Fibroblast of villous mesenchyme (primary cell): ENCODE measurements at places on chromosomes 1 and 21.

GRCh38 chr1:184153731-184154130 lies 102.2 kb downstream of the TSEN15 start:
- DNase-seq: no peak

- no peak for DNase-seq
These were observed 81.9 kb upstream of the GALNT2 start for GRCh38 chr1:229984992-229985612.

- DNase-seq: peak; percentile 85
These were observed 101.6 kb downstream of the ZMYM4 start for GRCh38 chr1:35369922-35370671.

- peak; percentile 49 for DNase-seq
These were observed 13.0 kb downstream of the WNT9A start for GRCh38 chr1:227934476-227935313.

- DNase-seq: no peak
These were observed 8.3 kb upstream of the LRP8 start for GRCh38 chr1:53336146-53336545.

DNA sequence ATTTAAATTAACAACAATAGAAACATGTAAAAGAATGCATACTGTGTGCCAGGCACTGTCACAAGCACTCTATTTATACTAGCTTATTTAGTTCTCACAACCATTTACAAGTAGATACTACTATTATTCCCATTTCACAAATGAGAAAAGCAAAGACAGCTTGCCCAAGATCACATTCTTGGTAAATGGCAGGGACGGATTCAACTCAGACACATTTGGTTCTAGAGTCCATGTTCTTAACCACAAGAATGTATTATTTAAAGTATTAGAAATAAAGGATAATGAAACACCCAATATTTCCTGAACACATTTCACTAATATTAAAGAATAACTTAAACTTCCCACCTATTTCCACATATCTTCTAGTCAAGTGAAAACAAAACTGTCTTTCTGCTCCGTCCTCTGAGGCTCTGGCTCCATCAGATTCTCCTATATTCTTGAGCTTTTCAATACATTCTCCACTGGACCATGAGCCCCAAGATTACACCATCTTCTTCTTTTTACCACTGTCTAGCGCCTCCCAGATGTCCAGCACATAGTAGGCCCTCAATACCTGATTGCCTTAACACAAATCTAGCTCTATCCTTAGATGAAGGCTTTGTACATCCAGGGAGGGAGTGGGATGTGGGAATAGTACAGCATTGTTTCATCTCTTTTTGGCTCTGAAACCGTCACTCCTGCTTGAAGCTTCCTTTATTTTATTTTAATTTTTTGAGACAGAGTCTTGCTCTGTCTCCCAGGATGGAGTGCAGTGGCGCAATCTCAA lies 29.3 kb downstream of the SOD1 start:
- no peak for DNase-seq

DNA sequence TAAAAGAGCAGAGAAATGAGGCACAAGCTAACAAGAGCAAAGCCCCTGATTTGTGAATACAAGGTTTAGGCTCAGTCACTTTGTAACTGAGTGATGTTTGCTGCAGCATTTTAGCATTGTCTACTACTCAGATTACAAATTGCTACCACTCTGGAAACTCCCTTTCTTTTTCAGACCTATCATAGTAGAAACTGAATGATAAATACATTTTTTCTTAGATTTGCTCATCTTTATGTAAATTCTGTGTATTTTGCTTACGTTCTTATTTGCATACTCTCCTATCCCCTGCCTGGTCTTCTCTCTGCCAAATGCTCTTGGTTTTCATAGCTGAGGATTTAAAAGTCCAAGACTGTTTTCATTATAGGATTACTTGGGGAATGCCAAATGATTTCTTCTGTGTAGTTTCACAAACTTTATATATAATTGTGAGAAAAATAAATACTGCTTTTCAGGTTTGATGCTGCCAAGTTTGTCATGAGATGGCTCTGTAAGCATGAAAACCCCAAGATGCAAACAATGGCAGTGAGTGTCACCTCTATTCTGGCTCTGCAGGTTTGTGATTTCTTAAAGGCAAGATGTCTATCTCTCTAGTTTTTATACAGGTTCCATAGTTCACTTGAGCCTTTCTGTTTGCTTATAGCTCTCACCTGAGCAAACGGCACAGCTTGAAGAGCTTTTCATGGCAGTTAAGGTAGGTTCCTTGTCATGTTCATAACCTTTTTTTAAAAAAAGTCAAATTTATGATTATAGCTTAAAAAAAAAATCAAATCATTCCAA lies 24.7 kb downstream of the ZYG11A start:
- DNase-seq: peak; percentile 4

GRCh38 chr1:234458352-234459017 lies 20.5 kb downstream of the TARBP1 start:
- DNase-seq: peak; percentile 33

DNA sequence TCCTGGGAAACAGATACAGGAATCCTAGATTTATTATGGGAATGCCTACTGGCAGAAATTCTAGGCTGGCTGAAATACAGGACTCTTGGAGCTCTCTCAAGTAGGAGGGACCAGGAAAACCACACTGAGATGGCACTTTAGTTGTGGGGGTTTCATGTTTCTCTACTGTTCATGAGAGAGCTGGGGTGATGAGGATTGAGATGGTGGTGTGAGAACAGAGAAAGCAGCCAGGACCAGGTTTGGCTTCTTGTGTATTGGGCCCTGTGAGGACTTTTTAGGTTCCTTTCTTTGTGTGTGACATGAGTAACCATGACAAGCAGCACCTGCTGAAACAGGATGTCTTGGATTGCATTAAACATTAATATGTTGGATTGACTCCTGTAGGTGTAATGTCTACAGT lies 4.9 kb downstream of the ARID1A start:
- DNase-seq: no peak

GRCh38 chr1:231757101-231757404 lies 130.5 kb downstream of the DISC1 start:
- DNase-seq: no peak

DNA sequence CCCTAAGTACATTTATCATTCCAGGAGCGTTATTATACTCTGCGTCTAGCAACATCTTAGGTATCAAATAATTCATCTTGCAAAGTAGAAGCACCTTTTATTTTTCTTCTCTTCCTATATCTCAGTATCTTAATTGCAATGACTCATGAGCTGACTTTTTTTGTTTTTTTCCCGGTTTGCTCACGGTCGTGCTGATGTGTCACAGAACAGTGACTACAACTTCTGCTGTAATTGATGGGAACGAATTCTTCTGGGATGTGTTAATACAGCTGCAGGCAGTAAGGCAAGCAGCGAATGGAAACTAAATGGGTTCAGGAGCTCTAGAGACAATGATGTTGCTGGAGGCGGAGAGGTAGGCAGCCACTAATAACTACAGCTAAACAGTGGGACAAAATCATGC lies 89.8 kb upstream of the TMPRSS15 start:
- no peak for DNase-seq

DNA sequence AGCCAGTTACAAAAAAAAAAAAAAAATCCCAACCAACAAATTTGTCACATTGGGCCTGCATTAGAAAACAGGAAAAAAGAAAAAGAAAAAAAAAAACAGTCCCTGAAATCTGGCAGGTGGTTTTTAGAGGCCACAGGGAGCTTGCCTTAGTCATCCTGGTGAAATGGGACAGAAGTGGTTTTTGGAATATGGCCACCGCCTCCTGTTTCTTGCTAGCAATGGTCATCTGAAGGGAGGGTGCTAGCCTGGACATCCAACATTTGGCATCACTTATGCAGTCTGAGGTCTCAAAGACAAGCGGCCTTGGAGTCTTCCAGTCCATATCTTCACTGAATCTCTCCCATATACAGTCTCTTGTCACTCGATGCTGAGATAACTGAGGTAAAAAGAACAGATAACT lies 20.1 kb upstream of the NKAIN1 start:
- DNase-seq: no peak

- DNase-seq: peak; percentile 19
These were observed 15.8 kb downstream of the SNX7 start for GRCh38 chr1:98677288-98677687.

DNA sequence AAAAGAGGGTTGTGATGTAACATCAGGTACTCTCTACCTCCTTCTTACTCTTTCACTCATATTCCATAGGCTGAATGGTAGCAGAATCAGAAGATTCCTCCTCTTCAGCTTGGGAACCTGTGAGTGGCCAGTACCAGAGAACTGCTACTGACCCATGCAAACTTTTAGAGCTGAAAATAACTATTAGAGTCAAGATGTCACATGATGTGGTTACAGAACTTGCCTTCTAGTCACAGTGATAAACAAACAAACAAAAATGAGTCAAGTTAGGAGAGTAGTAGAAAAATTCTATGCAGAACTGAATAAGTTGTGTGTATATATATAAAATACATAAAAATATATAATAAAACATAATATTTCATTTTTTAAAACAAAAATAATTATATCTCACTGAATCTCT lies 47.6 kb upstream of the RGS1 start:
- no peak for DNase-seq

DNA sequence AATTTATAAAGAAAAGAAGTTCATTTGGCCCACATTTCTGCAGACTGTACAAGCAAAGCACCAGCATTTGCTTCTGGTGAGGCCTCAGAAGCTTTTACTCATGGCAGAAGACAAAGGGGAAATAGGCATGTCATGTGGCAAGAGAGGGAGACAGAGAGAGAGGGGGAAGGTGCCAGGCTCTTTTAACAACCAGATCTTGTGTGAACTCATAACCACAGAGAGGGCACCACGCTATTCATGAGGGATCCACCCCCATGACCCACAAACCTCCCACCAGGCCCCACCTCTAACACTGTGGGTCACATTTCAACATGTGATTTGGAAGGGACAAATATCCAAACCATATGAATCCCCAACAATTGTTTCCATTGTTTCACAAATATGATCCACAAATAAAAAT lies 467.9 kb downstream of the SIPA1L2 start:
- no peak for DNase-seq

DNA sequence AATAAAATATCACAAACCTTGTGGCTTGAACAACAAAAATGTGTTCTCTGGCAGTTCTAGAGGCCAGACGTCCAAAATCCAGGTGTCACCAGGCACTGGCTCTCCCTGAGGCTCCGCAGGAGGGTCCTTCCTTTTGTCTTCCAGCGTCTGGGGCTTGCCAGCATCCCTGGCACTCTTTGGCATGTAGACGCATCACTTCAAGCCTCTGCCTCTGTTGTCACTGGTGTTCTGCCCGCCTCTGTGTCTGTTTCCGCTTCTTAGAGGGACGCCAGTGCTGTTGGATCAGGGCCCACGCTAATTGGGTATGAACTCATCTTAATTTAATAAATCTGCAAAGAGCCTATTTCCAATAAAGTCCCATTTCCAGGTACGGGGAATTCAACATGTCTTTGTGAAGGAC lies 273.7 kb upstream of the C1orf174 start:
- no peak for DNase-seq

- no peak for DNase-seq
These were observed 247.9 kb downstream of the ADGRL2 start for GRCh38 chr1:82048596-82048995.

DNA sequence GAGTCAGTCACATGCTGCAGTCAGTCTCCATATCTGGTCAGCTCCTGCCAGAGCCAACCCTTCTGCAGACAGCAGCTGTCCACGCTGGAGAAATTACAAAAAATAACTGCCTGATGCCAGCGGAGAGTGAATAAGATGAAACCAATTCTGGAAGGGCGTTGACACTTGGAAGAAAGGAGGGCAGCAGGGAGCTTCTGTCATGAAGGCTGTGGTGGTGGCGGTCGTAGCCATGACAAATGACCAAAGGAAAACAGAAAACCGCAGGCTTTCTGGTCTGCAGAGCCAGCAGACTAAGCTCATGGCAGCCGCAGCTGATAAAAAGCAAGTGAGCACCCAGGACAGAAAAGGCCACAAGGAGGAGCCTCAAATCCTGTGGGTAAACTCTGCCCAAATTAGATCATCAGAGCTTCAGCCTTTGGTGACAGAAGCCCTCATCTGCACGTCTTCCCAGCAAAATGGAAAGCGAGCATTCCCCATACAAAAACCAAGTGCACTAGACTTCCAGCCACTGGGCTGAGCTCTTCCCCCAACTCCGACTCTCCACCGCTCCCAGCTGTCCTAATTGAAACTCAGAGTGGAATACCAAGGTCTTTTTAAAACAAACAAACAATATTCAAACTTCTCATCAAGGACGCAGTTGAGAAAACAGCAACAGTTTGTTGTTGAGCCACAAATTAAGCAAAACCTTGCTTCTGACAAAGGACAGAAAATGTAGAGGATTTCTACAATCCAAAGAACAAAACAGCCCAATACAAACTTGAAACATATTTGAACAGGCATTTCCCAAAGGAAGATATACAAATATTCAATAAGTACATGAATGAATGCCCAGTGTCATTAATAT lies 28.7 kb downstream of the RSPH1 start:
- DNase-seq: peak; percentile 39

DNA sequence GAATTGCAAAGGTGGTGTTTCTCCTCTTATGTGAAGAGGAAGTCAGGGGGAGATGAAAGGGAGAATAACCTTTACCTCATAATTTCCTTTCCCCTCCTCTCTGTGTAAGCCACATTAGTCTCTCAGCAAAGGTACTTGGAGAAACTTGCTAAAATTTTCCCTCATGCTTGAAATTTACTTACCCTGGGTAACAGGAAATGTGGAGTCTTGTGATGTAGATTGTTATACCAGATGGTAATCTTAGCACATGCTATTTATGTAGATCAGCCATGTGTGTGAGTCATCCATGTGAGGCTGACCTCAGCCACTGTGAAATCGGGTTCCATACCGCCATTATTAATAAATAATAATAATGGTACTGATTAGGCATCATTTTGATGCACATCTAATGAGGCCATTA lies 128.4 kb downstream of the TGFB2 start:
- DNase-seq: peak; percentile 77

- peak; percentile 33 for DNase-seq
These were observed 69.9 kb upstream of the COG2 start for GRCh38 chr1:230572121-230573105.

DNA sequence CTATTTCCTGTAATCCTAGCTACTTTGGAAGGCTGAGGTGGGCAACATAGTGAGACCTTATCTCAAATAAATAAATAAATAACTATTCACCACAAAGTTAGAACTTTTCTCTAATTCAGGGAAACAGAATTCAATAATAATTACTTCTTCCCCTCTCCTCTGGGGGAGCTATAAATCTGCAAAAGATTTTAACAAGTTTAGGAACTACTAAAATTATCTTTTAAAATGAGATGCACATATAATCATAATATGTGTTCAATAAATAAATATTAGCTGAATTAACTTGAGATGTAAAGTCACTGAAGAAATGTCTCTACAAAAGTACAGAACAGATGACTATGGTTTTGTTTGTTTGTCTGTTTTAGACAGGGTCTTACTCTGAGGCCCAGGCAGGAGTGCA lies 14.1 kb downstream of the WDR47 start:
- no peak for DNase-seq
